ENCODE measurements at places on chromosomes 2 and 18.

DNA sequence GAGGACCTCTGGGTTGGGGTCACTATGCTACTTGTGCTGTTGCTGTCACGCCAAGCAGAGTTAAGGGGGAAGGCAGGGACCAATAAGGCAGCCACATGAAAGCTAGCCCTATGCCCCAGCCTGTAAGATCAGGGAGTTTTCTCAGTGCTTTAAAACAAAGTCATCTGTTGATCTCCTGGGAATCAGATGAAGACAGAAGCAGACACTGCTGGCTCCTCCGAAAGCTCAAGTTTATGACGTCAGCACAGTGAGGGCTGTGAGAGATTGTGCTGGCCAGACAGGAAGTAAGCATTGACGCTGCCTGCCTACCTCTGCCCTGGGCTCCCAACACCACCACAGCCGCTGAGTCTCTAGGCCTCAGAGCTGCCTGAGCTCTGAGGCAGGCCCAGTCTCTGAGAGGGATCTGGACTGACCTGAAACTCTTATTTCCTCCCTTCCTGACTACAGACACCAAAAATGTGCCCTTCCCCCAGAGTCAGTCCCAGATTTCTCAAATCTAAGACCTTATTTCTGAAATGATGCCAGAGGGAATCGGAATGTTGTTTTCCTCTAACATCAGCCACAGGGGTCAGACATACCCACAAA lies 118.1 kb upstream of the EPAS1 start:
- no peak for DNase-seq

DNA sequence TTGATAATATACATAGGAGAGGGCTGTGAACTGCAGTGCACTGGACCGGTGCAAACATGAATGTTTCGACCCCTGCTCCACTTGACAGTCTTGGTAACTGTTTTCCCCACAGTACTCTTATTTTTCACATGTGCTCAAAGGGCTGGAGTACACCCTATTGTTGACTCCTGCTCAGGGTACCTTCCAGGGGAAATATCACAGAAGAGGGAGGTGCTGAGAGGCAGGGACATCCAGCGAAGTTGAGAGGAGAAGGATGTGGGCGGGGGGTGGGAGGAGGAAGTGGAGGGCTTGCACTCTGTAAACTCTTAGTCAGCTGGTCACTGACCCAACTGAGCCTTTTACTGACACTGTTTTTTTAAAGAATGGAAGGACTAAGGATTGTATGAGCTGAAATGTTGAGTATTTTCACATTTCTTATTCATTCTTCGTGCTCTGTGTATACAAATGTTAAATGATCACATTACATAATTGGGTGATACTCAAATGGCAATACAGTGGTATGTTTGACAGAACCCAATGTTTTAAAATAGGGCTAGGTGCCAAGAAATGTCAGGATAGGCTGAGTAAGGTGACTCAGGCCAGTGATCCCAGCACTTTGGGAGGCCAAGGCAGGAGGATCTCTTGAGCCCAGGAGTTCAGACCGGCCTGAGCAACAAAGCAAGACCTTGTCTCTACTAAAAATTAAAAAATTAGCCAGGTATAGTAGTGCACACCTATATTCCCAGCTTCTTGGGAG lies 10.0 kb downstream of the INPP4A start:
- DNase-seq = no peak

DNA sequence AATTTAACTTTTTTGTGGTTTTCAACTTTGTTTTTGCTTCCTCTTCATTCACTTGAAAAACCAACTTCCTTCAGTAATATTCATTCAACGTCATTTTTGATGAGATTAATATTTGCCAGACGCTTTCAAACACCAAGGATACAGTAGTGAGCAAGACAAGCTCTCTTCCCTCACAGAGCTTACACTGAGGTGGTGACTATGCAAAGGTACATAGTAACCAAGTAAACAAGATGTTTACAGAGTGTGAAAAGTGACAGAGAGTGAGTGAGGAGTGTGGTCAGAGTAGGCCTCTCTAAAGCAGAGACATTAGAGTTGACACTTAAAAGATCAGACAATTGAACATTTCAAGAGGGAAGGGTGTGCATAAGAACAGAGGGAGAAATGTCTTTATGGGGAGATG lies 155.5 kb downstream of the TMEM247 start:
- no peak for DNase-seq

DNA sequence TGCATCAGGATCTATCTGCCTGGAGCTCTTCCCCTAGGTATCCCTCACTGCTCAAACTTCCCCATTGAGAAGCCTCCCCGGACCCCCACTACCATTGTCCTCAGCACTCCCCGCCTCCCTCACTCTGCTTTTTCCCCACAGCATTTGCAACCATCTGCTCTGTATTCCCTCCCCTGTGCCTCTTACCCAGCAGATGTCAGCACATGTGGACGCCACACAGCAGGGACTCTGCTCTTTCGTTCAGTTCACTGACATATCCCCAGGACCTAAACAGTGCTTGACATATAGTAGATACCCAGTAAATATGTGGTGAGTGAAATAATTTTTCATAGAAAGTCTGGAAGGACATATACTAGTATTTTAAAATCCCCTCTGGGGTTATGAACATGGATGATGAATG lies 101.1 kb downstream of the TMEM247 start:
- no peak for DNase-seq

- DNase-seq = no peak
Observed at GRCh38 chr2:160534996-160535395, 41.4 kb upstream of the RBMS1 start.

- DNase-seq = no peak
Observed at GRCh38 chr18:68083776-68084175, 567.3 kb upstream of the DSEL start.

- no peak for DNase-seq
Observed at GRCh38 chr18:45100321-45101105, 419.8 kb downstream of the SETBP1 start.

DNA sequence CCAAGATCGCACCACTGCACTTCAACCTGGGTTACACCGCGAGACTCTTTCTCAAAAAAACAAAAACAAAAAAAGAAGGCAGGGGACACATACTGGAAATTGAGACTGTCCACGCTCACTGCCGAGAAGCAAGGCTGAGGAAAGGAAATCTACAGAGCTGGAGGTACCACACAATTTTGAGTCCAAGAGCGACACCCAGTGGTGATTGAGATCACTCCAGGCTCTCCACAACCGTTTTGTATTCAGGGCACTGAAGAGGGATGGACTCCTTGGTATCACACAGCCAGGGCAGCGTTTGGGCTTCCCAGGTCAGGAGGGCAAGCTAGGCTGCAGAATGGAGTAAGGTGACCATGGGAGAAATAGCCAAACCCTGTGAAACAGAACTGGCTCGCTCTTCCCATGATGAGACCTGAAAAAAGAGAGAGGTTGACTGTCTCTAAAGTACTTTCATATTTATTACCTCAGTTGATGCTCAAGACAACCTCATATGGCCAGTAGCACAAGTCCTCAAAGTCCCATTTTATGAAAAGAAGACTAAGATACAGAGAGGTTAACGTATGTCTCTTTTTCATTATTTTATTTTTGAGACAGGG lies 74.5 kb upstream of the YPEL5 start:
- DNase-seq = peak; percentile 72

DNA sequence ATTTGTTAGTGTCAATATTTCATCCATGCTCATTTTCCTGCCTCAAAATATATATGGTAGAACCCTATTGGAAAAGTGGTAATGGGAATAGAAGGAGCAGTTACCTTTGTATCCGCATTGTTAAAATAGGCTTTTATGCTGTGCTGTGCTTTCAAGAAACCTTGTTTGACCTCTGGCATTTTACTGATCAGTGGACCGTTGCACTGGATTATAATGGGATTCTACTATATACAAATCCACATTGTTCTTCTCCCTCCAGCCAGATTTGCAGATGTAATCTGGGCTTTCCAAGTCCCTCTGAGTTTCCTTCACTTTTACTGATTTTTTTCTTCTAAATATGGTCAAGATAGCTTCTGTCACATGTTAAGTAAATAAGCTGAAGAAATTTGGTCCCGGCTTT lies 23.3 kb upstream of the FAM237A start:
- DNase-seq = no peak

- DNase-seq = peak; percentile 79
Observed at GRCh38 chr18:9135912-9136314, 668 bp upstream of the ANKRD12 start.

DNA sequence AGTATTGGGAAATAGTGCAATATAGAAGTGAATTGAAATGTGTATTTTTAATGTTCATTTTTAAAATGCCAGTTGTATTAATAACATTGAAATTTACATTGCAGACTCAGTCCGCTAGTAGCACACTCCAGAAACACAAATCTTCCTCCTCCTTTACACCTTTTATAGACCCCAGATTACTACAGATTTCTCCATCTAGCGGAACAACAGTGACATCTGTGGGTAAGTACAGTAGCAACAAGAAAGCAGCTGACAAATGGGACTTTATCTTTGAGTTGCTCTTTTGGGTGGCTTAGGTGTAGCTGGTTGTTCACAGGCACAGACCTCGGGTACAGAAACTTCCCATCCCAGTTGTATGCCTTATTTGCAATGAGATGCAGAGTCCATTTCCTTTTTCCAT lies 118.2 kb upstream of the IL1R2 start:
- no peak for DNase-seq

- DNase-seq = no peak
Observed at GRCh38 chr2:172859581-172860335, 124.1 kb downstream of the RAPGEF4 start.

DNA sequence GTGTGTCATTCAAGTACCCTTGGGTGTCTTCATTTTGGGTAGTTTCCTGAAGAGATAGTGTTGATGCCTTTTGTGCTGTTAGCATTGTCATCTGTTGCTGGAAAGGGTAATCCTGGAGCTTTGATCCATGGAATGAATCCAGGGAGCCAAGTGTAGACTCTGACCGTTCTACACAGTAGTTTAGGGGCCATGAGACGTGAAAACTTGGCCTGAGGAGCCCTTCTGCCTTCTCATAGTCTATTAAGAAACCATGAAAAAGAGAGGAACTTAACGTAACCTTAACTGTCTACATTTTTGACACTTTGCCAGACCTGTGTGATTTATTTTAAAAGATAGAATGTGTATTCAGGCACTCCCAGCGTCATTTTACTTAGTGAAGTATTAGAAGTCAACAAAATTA lies 194.0 kb downstream of the BABAM2 start:
- no peak for DNase-seq

GRCh38 chr2:28624793-28625701 lies 126.6 kb upstream of the PPP1CB start:
- DNase-seq = no peak

GRCh38 chr18:52183107-52183506 lies 156.9 kb upstream of the DCC start:
- no peak for DNase-seq

- DNase-seq = no peak
Observed at GRCh38 chr2:42025151-42025582, 22.7 kb upstream of the PKDCC start.

- no peak for DNase-seq
Observed at GRCh38 chr18:8751692-8752091, 46.3 kb downstream of the MTCL1 start.

- no peak for DNase-seq
Observed at GRCh38 chr2:144071461-144071860, 448.5 kb downstream of the ZEB2 start.

DNA sequence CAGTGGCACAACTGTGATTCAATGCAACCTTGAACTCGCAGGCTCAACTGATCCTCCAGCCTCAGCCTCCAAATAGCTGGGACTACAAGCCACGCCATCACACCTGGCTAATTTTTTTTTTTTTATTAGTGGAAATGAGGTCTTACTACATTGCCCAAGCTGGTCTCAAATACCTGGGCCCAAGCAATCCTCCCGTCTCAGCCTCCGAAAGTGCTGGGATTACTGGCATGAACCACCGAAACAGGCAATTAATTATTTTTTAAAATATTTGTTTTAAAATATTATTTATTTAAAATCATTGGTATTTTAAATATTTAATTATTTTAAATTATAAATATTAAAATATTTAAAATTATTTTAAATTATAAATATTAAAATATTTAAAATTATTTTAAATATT lies 24.5 kb downstream of the SRBD1 start:
- DNase-seq = no peak

DNA sequence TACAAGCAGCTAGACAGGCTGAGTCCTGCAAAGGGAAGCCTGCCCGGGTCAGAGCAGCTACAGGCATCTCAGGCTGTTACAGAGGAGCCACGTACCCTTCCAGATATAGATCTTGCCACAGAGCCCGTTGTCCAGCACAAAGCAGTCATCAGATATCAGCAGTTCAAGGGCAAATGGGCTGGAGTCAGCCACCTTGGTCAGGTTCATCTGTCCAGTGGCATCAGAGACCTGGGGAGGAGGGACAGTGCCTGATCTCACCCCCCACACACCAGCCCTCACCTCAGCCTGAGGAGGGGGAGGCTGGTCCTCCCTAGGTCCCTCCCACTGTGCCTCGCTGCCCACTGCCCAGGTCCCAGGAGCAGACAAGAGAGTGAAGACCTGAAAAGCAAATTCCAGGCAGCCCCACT lies 12.2 kb downstream of the CAPG start:
- no peak for DNase-seq

- DNase-seq = no peak
Observed at GRCh38 chr2:150427298-150427697, 60.2 kb downstream of the RND3 start.

- no peak for DNase-seq
Observed at GRCh38 chr2:138974651-138975050, 194.5 kb upstream of the NXPH2 start.

DNA sequence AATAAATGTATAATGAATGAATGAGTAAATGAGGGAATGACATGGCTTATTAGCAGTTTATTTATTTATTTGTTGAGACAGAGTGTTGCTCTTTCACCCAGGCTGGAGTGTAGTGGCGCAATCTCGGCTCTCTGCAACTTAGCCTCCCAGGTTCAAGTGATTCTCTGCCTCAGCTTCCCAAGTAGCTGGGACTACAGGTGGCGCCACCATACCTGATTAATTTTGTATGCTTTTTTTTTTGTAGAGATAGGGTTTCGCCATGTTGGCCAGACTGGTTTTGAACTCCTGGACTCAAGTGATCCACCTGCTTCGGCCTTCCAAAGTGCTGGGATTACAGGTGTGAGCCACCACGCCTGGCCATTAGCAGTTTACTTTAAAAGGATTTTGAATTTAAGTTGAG lies 100.3 kb upstream of the CAVIN2 start:
- no peak for DNase-seq
